ENCODE measurements at places on chromosomes 6 and 20. TPM values are rescaled to one million over a fixed set of nuclear protein-coding genes. Genes with fewer than 3 reads are reported as not detected.
A peak's percentile ranks its signal among the peaks of the same experiment; 100 is the strongest.

DNA sequence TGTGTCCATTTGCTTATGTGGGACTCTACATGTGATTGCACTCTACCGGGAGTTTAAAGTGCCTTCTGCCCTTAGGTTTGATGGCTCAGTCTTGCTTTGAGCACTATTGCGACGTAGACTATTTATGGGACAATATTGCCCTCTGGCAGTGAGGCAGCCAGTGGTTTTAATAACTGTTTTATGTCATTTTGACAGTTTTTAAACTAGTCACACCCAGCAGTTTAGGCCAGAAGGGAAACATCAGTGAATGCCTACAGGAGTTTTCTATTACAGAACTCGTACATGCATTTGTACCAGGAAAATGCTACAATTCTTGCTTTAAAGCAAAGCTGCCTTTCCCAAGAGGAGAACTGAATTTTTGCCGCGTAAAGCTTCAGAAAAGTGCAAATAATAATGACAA, 813.7 kb downstream of the KIF16B start:
- DNase-seq, result peak; percentile 15

DNA sequence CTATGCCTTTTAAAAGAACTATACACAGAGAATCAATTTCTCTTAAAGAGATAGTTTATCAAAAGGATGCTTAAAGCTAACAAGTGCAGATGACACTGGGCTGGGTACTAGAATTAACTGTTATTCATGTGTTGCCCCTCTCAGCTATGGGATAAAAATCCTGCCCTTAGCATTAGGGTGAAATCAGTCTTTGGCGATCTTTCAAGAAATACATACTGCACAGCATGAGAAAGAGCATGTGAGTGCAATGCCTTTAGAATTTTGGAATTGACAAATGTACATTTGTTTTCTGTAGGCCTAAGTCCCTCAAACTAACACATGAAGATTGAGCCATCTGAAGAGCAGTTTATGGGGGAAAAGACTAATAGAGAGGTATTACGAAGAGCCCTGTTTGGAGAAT, 115.4 kb downstream of the ZFP64 start:
- DNase-seq, result no peak

- no peak for DNase-seq
These were observed 99.5 kb downstream of the FOXC1 start for GRCh38 chr6:1709234-1709641.

Gene CST4
- not detected for polyA plus RNA-seq

Gene BFSP1
- 2.4 TPM for polyA plus RNA-seq

Gene SIGLEC1
- polyA plus RNA-seq, result 4.6 TPM

Measured in hindlimb muscle (tissue), 1 donor.